ENCODE measurements at places on chromosomes 6 and 20.
A peak's percentile ranks its signal among the peaks of the same experiment; 100 is the strongest.

DNA sequence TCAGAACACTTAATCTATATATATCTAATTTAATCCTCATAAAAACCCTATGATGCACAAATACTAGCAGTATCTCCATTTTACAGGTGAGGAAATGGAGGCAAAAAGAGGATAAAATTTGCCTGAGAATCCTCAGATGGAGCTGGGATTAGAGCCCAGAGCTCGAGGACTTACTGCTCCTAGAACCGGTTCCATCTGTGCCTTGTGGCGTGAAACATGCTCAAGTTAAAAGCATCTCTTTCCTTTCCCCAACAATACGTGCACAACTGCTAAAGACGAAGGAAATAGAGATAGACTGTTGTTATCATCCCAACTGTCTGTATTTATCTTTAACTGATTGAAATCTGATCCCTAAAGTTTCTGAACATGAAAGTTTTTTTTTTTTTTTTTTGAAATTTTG lies 367.6 kb upstream of the SOX4 start:
- DNase-seq = no peak

DNA sequence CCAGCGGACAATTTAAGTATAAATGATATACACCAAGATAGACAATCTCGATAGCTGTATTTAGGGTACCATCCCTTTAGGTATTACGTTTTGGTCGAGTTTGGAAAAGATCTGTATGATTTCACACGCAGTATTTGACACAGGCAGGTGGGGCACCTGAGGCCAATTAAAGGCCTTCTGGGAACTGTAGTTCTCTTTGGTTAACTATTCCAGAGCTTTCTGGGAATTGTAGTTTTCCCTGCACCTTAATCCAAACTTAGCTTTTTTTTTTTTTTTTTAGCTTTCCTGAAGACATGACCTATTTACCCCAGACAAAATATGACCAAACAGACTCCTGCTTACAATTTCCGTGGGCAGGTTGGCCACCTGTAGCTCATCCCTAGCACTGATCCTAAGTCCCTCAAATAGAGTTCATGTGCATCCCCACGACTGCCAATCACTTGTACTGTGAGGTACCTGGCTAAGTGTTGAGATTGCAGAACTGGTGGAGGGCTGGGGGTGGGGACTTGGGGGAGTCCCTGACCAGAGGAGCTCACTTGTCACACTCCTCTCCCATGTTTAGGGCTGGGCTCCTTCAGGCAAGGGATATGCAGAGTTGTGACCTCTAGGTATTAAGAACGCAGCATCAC lies 999 bp upstream of the EHMT2 start:
- DNase-seq = peak; percentile 23

DNA sequence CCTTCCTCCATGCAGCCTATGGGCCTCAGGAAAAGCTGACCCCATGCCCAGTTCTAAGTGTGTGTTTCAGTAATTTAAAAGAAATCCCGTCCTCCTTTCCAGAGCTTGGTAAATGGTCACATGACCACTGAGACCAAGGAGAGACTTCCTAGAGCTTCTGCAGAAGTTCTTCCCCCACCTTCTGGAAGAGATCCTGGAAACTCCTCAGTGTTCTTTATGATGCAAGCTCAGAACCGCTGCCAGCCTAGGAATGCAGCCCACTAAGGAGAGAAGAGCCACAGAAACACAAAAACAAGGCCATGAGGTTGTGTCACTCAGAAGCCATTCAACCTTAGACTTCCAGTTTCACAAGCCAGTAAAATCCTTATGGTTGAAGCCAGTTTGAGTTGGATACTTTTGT lies 348.4 kb downstream of the TPBG start:
- peak; percentile 65 for DNase-seq

- DNase-seq = peak; percentile 77
Measured at GRCh38 chr6:150891888-150892485, 26.5 kb downstream of the MTHFD1L start.

- DNase-seq = no peak
Measured at GRCh38 chr20:60970601-60971000, 281.5 kb upstream of the CDH4 start.

DNA sequence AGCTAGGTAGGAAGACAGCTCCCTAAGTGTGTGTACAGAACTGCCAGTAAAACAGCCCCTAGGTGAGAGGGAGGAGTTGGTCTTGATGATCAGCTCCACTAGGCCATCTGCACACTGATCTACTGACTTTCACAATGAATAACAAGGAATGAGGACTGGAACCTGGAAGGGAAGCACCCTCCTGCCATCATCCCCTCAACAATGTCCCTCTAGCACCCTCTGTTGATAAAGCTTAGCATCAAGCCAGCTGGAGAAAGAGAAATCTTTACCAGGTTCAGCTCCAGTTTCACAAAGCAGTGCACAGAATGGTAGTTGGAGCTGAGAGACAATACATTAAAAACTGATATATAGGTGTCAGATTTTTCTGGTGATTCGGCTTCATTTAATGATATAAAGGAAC lies 57.2 kb upstream of the IRAK1BP1 start:
- peak; percentile 59 for DNase-seq

- DNase-seq = no peak
Measured at GRCh38 chr20:17919149-17919548, 49.4 kb downstream of the SNX5 start.

GRCh38 chr6:104855507-104855906 lies 4.2 kb downstream of the HACE1 start:
- peak; percentile 60 for DNase-seq

GRCh38 chr6:142913511-142914047 lies 31.4 kb downstream of the HIVEP2 start:
- DNase-seq = no peak

GRCh38 chr20:63314015-63314471 lies 21.1 kb downstream of the COL20A1 start:
- DNase-seq = no peak
